Psoas muscle (tissue), 8 donors: ENCODE measurements at places on chromosomes 1 and 21. TPM values are rescaled to one million over a fixed set of nuclear protein-coding genes. Genes with fewer than 3 reads are reported as not detected.

- no peak for DNase-seq
Measured at GRCh38 chr1:243316366-243316989, 60.6 kb downstream of the SDCCAG8 start.

- no peak for DNase-seq
Measured at GRCh38 chr1:67722292-67722944, 37.4 kb downstream of the GADD45A start.

DNA sequence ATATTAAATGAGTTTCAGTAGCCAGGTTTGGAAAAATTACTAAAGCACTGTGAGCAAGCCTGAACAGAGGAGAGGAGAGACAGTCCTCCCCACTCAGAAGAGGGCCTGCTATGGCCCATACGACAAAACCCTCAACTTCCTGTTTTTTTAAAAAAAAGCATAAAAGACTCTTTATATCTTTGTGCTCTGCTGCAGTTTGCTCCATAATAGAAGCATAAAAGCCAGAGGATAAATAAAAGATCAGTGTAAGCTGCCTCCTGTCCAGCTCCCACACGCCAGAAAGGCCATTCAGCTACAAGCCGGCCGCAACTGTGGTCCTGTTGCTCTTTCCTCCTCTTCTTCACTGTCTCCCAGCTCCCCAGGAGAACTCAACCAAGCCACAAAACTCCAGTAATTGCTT, 37.8 kb downstream of the NID1 start:
- DNase-seq: no peak

DNA sequence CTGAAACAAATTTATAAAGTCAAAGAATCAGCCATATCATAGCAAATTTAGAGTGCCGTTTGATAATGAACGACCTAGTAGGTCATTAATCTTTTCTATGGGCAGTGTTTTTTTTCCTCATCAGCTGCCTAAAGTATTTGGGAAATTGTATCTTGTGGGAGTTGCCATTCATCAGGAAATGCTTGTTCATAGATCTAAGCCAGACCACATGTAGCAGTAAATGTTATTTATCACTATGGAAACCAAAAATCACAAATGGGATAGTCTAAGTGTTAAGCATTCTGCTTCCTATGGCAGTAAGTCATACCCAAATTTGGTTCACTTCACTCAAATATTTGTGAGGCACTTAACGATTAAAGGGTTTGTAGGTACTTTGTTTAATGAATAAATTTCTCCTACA, 52.9 kb downstream of the LRRC8D start:
- no peak for DNase-seq

GRCh38 chr1:8987881-8988617, 38.2 kb downstream of the SLC2A7 start:
- peak; percentile 51 for DNase-seq

- peak; percentile 36 for DNase-seq
Measured at GRCh38 chr1:22976461-22977243, 4.0 kb upstream of the LACTBL1 start.

GRCh38 chr1:53409233-53409632, 50.0 kb upstream of the DMRTB1 start:
- DNase-seq: no peak

- peak; percentile 25 for DNase-seq
Measured at GRCh38 chr1:248521856-248522255, 14.0 kb downstream of the OR2G6 start.

DNA sequence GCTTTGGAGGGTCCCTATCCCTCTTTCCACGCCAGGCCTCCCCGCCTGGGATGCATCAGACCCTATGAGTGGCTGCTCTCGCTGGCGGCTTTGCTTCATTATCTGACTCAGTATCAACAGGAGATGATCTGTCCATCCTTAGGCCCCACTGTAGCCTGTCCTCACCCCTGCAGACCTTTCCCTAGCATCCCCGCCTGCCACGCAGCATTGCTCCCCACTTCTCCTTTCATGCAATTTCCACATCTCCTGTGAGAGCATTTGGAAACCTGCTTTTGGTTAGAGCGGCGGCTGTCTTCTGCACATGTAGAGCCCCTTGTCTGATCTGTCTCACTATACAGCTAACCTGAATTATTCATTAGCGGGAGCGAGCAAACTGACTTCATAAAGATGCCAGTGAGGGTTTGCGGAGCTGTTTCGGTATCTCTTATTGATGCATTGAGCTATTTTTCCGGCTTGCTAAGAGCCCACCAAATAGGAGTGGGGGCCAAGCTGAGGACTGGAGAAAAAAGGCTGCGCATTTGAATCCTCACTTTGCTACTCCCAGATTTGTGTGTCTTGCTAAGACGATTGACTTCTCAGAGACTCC, 40.0 kb upstream of the ATP2B4 start:
- DNase-seq: no peak

Gene RAB29
- 6.9 TPM for total RNA-seq

Gene DMBX1
- total RNA-seq: not detected

Gene IL22RA1
- 0.13 TPM for total RNA-seq

Gene CHIT1
- total RNA-seq: 0.27 TPM

Gene UTS2
- 0.24 TPM for total RNA-seq
